Activated CD8-positive, alpha-beta memory T cell treated with anti-CD3 and anti-CD28 coated beads for 4 hours (primary cell): ENCODE measurements at places on chromosomes 16 and 17.

GRCh38 chr16:89410794-89411309, 79.5 kb downstream of the ANKRD11 start:
- no peak for DNase-seq

DNA sequence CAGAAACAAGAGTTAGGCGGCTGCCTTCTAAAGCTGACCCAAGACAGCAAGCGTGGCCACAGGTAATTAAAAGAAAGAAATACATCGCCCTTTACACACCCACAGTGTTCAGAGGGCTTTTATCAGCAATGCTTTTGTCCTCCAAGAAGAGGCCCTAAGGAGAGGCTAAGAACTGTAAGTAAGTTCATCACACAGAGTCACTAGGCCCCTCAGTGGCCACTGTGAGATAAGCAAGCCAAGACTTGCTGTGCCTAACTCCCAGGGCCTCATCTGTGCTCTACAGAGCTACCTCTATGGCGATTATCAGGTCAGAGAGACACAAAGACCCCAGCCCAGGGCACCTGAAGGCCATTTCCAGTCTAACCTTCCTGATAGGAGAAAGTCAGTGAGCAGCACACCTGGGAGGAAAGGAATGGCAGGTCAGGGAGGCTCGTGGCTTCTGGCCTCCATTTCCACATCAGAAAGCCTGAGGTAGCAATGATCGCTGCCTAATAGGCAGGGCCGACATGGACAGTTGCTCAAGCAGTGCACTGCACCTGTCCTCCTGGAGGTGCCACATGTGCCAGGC, 545.2 kb upstream of the CDH11 start:
- no peak for DNase-seq

GRCh38 chr17:77741109-77741508, 217.4 kb upstream of the TNRC6C start:
- DNase-seq, result no peak

GRCh38 chr17:7508145-7508544, 24.0 kb downstream of the POLR2A start:
- DNase-seq, result no peak

DNA sequence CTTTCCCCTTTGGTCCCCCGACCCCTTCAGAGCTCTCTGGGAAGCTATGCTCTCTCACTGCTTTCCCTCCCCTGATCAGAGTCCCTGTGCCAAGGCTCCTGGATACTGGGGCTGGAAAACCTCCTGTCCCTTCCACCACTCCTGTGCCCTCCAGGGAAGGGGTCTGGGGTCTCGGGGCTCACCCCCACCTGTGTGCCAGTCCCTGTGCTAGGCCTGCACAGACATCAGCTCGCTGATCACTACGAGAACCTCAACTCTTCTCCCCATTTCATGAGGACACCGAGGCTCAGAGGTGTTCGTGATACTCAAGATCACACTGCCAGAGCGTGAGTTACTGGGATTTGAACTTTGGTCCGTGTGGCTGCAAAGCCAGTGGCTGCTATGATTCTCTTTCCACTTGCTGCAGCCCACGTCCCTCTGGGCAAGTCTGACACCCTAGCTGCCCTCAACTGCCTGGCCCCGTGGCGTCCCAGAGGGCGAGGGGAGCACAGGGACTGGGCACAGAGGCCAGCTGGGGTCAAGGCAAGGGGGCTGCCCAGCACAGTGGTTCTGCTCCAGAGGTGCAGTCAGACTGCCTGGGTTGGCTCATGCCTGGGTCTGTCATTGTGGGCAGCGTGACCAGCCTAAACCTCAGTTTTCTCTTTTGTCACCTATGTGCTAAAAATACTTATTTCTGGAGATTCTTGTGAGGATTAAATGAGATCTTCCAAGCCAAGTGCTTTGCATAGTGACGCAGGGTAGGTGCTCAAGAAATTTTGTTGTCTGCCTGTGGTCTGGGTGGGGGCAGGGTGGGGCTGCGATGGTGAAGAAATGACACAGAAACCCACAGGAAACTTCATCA, 43.8 kb upstream of the TOB1 start:
- DNase-seq, result peak; percentile 38
